BE2C (cell line): ENCODE measurements at places on chromosomes 6 and 20.

DNA sequence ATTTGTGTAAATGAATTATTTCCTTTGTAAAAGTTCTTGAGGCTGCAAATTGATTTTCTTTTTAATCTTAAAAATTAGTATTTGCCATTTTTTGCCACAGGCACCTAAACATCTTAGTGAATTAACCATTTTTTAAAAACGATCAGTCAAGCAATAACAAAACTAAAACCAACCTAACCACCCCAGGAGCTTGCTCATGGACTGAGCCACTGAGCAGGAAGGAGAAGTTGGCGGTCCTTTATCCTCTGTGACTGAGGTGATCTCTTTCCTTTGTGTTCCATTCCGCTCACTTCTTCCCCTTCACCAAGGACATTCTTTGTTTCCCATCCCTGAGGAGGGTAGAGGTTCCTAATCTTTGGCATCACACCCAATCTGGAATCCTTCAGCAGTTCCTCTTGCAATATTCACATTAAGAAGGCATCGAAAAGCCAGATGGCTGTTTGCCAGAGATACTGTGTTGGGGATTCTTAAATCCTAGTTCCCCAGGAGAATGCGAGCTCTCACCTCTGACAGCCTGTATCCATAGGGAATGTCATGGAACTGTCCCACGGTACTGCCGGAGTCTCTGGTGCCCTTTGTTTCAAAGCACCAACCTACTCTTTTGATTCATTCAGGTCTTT, 30.5 kb downstream of the RPRD1B start:
- DNase-seq: no peak

DNA sequence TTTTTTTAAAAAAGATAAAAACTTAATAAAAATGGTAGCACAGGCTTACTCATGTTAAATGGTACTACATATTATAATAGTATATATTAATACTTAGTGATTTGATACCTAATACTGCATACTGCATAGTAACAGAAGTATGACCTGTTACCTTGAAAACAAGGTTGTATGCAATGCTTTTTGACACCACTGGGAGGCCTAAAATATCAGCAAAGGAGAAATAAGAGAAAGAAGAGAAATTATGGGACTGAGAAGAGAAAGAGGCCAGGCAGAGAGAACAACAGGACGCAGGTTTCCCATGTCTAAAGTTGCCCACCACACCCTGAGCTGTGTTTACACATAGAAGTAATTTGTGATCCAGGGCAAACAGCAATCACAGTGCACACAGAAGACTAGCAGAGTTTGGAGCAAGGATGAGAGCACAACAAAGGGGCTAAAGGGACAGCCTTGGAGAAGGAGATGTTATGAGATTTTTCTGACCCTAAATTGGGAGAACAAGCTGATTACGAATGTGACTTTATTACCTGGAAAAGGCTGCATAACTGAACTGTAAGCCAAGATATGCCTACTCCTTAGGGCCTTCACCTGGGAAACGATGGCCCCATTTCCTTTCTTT, 73.2 kb downstream of the ROS1 start:
- no peak for DNase-seq

GRCh38 chr20:46046588-46047310, 17.7 kb downstream of the SLC12A5 start:
- no peak for DNase-seq

DNA sequence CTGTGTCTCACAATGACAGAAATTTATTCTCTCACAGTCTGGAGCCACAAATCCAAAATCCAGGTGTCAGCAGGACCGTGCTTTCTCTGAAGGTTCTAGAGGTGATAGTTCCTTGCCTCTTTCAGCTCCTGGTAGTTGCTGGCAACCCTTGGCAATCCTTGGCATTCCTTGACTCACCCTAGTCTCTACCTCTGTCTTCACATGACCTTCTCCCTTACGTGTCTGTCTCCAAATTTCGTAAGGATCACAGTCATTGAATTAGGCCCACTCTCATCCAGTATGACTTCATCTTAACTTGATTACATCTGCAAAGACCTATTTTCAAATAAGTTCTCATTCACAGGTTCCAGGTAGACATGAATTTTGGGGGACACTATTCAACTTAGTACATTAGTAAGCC, 143.1 kb downstream of the CEP57L1 start:
- DNase-seq: no peak

DNA sequence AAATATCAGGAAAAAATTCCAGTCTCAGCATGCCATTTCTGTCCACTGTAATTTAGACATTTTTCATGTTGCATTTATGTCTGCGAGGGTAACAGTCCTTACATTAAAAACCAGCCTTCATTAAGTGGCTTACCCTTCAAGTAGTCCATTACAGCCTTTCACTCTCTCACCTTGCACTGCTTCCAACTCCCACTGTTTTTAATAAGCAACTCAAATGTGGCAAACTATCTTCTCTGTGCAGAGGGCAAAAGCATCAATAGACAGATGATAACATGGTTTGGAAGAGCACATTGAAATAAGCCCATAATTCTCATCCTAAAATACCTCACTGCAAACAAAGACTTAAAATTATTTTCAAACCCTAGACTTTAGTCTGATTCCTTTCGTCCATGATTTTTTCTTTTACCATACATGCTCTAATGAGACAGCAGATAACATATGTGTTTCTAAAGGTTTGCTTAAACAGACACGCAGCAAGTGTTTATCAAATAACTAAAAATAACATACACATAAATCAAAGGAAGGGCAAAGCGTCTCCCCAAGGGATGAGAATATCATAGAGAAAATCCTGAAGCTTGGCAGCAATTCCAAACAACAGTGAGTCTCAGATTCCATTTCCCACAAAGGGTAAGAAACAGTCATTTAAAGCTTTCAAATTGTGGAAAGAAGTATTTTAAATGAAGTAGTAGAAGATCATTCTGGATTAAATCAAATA, 130.4 kb downstream of the PTPRK start:
- DNase-seq: no peak

DNA sequence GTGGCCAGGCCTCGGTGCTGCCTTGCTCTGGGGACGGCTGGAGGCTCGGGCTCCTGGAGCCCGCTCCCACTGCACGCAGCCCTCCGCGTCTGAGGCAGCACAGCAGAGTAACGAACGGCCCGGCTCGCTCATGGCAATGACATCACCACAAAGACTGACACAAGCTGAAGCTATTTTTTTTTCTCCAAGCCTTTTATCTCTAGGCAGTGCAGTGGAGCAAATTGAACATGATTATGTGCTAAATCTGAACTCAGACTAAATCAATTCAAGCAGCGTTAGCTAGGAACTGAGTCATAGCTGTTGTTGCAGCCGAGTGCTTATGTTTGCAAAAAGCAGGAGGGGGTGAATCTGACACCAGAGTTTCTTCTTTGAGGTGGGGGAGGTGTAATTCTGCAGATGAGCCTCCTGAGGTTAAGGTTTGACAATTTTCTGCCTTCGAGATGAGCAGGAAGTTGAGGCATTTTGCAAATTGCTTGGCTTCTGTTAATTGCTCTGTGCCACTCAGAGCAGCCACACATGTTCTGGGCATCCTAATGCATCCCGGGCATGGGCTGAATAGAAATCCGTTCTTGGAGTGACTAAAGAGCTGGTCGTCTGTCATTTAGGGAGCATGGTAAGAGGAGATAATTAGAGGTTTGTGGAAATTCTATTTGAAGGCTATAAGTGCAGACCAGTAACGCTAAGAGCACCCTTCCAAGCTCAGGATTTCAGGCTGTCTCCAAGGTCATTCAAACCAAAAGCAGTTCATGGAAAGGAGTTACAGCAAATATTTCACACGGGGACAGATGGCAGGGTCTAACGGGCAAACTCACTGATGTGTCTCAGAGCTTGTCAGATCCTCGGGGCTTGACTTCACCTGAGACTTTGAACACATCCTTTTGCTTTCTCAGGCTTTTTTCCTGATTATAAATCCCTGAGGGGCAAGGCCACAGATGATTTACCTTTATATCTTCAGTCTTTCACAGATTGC, 155.1 kb upstream of the ENPP5 start:
- DNase-seq: peak; percentile 5

DNA sequence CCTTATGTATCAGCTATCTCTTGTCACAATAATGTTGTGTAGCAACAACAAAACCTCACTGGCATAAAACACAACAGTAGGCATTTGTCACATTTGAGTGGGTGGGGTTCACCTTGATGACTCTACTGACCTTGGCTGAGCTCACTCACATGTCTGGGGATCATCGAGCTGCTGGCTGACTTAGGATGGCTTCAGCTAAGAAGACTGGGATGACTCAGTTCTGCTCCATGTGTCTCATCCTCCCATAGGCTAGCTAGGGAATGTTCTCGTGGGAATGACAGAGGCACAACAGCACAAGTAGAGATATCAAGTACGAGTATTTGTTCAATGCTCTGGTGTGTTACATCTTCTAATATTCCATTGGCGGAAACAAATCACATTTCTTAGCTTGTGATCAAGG, 167.9 kb downstream of the PLCB1 start:
- DNase-seq: no peak
